ENCODE measurements at places on chromosomes 7 and 10. TPM values are rescaled to one million over a fixed set of nuclear protein-coding genes. Genes with fewer than 3 reads are reported as not detected.

- H3K27me3 ChIP-seq: no peaks in the 10 kb centered on the region
- no peak overlapping the region for H3K4me3 ChIP-seq
- H3K27ac ChIP-seq: no peak overlapping the region
- H3K36me3 ChIP-seq: no peaks in the 10 kb centered on the region
- no peaks in the 10 kb centered on the region for H3K4me1 ChIP-seq
These were observed 462.4 kb downstream of the ADRA2A start for GRCh38 chr10:111539246-111539645.

GRCh38 chr10:66684581-66684980, 241.3 kb upstream of the LRRTM3 start:
- H3K4me1 ChIP-seq: no peaks in the 10 kb centered on the region
- H3K36me3 ChIP-seq: no peaks in the 10 kb centered on the region
- no peak overlapping the region for H3K27ac ChIP-seq
- no peak for DNase-seq

GRCh38 chr10:24118246-24118645, 90.7 kb upstream of the KIAA1217 start:
- DNase-seq: no peak
- H3K27ac ChIP-seq: peak overlapping the region; percentile 18
- no peaks in the 10 kb centered on the region for H3K36me3 ChIP-seq

DNA sequence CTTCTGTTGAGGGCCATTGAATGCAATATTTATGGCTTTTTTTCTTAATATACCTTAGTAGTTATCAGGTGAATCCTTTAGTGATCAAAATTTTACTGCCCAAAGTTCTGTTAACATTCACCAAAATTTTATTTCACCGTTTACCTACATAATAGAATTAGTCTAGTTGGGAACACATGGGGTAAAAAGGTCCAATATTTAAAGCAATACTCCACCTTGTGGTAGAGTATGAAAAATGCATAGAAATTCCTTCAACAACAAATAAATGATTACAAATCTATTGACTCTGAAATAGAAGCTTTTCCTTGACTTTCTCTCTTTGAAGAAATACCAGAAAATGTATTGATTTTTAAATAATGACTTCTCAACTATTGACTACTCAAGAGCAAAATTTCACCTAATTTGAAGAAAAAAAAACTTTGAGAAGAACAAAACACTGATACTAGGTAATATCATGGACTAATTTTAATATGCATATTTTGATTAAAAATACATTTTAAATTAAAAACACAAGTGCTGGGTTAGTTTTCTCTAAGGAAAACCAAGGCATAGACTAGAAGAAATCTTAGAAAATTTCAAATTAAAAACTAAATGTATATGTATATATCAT, 43.3 kb downstream of the POLR1F start:
- H3K4me1 ChIP-seq: no peaks in the 10 kb centered on the region
- H3K27ac ChIP-seq: no peak overlapping the region
- H3K36me3 ChIP-seq: no peaks in the 10 kb centered on the region

DNA sequence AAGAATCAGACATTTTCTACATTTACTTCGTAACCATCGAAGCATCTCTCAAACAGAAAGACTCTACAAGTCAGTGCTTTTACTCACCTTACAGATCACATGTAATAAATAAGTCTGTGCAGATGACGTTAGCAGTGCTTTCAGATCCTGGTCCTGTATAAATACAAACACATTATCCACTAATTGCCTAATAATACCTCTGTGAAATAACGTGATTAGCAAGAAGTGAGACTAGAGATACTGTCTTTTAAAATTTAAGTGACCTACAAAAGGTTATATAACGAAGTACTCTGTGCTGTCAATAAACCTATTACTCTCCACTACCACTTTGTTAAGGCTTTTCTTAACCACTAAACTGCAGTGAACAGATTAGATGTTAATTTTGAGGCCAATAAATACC, 246.9 kb downstream of the NSUN6 start:
- DNase-seq: no peak
- no peaks in the 10 kb centered on the region for H3K36me3 ChIP-seq
- H3K4me1 ChIP-seq: no peaks in the 10 kb centered on the region
- H3K27me3 ChIP-seq: no peaks in the 10 kb centered on the region
- H3K4me3 ChIP-seq: no peak overlapping the region
- no peak overlapping the region for H3K27ac ChIP-seq

- no peak overlapping the region for H3K27ac ChIP-seq
- no peaks in the 10 kb centered on the region for H3K36me3 ChIP-seq
- H3K4me3 ChIP-seq: no peak overlapping the region
- no peaks in the 10 kb centered on the region for H3K27me3 ChIP-seq
- no peaks in the 10 kb centered on the region for H3K4me1 ChIP-seq
These were observed 102.7 kb downstream of the ANKRD7 start for GRCh38 chr7:118327174-118327573.

DNA sequence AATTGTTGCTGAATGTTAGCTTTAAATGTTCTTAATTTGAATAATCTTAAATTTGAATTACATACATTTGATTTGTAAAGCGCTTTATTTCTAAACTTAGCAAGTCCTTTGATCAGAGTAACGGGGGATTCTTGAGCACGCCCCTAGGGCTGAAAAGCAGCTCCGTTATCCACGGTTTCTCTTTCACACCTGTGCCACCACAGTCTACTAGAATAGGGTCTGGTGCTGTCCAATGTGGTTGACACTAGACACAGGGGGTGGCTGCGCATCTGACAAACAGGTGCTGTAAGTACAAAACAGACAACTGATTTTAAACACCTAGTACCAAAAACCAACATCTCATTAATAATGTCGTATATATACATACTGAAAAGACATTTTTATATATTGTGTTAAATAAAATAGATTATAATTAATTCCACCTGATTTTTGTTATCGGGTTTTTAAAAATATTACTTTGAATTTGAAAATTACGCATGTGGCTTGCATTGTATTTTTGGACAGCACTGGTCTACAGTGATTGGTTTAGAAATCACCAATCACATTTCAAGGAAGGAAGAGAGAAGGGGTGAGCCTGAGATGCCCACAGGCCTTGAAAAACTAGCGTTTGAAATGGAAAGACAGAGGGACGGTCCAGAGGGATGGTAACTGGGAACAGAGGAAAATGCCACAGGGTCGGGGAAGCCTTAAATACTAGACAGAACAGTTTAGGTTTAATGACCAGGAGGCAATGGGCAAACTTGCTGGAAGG, 7.3 kb downstream of the SEPHS1 start:
- DNase-seq: no peak
- H3K36me3 ChIP-seq: peaks cover 6% of the 10 kb centered on the region
- H3K4me1 ChIP-seq: peaks cover 8% of the 10 kb centered on the region
- H3K27me3 ChIP-seq: no peaks in the 10 kb centered on the region

- H3K27ac ChIP-seq: no peak overlapping the region
- H3K4me1 ChIP-seq: peaks cover 4% of the 10 kb centered on the region
- no peak overlapping the region for H3K4me3 ChIP-seq
- no peaks in the 10 kb centered on the region for H3K27me3 ChIP-seq
These were observed 349.5 kb upstream of the ZNF32 start for GRCh38 chr10:43998021-43998809.

- no peak for DNase-seq
- H3K4me1 ChIP-seq: no peaks in the 10 kb centered on the region
- no peak overlapping the region for H3K4me3 ChIP-seq
- H3K27ac ChIP-seq: no peak overlapping the region
- no peaks in the 10 kb centered on the region for H3K36me3 ChIP-seq
These were observed 249.7 kb downstream of the MTERF1 start for GRCh38 chr7:91630581-91631380.

DNA sequence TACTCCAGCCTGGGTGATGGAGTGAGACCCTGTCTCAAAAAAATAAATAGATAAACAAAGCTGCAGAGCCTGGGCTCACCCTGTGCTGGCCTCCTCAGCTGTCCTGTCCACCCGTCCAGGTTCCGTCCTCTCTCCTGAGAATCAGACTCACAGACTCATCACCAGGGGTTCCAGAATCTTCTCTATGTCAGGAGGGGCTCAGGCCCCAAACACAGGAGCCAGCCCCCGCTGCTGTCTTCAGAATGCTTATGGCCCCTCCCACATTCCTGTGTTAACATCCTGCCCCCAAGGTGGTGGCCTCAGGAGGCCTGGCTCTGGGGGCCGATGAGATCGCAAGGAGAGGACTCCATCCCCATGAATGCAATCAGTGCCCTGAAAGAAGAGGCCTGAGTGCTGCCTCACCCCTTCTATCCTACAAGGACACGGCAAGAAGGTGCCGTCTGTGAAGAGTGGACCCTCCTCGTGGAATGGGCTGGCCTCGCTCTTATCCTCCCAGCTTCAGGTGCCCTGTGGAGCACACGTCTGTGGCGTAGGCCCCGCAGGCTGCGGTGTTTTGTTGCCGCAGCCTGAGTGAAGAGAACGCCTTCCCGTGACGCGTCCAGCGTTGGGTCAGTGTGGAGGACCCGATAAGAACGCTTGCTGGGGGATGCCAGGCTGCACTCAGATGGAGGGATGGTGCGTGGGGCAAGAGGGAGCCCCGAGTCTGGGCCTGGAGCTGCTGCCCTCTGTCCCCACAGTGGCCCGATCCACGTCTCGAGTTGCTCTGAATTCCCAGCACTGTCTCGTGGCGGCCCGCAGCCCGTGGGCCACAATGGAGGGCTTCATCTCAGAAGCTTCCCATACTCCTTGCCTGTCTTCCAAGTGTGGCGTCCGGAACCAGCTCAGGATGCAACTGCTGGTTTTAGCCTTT, 77.1 kb downstream of the INPP5A start:
- peak; percentile 48 for DNase-seq
- no peak overlapping the region for H3K27ac ChIP-seq
- peaks cover 6% of the 10 kb centered on the region for H3K4me1 ChIP-seq

- no peak for DNase-seq
- H3K4me1 ChIP-seq: peaks cover 51% of the 10 kb centered on the region
- peaks cover 13% of the 10 kb centered on the region for H3K36me3 ChIP-seq
- H3K4me3 ChIP-seq: peak overlapping the region; percentile 33
These were observed 254.6 kb downstream of the TNS3 start for GRCh38 chr7:47327346-47327697.

DNA sequence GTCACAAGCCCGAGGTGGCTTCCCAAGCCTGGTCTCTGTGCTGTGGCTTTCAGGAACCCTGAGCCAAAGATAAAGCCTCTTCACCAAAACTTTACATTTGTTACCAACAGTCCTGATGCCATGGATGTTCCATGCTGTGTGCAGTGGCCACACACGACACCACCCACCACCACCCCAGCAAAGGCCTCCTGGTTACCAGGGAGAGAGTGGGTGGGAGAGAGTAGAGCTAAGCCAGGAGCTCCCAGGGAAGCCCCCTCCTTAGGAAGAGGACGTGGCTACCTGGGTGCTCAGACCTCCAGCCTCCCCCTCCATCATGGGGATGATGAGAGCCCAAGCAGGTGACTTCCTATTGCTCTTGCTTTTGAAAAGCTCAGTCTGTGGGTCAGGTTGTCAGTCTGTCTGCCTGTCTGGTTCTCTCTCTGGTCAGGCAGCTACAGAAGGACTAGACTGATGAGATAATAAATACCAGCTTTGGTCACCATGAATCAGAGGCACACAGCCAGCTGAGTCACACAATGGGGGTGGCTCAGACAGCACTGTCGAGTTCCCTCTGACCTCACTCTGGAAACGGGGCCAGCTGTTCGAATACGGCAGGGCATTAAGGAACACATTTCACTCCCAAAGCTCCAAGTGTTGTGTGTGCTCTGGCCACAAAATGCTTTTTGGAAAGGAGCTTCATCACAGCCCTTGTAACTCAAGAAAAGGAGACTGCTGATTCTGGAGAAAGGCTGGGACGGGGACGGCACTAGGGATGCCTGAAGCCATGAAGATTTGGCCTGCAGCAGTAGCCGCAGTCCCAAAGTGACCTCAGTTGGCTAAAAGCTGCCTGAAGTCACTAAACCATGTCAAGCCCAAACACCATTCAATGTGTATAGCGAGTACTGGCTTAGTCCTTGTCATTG, 166.0 kb downstream of the FANK1 start:
- peak; percentile 78 for DNase-seq
- H3K27ac ChIP-seq: peak overlapping the region; percentile 55
- peaks cover 3% of the 10 kb centered on the region for H3K4me1 ChIP-seq
- no peak overlapping the region for H3K4me3 ChIP-seq
- no peaks in the 10 kb centered on the region for H3K27me3 ChIP-seq

GRCh38 chr7:91007371-91007770, 256.9 kb upstream of the FZD1 start:
- no peaks in the 10 kb centered on the region for H3K4me1 ChIP-seq
- no peaks in the 10 kb centered on the region for H3K27me3 ChIP-seq
- H3K27ac ChIP-seq: no peak overlapping the region
- no peak overlapping the region for H3K4me3 ChIP-seq

GRCh38 chr7:156725936-156726335, 85.4 kb downstream of the RNF32 start:
- no peak overlapping the region for H3K4me3 ChIP-seq
- peaks cover 3% of the 10 kb centered on the region for H3K4me1 ChIP-seq
- no peak overlapping the region for H3K27ac ChIP-seq
- no peaks in the 10 kb centered on the region for H3K36me3 ChIP-seq
- no peaks in the 10 kb centered on the region for H3K27me3 ChIP-seq

DNA sequence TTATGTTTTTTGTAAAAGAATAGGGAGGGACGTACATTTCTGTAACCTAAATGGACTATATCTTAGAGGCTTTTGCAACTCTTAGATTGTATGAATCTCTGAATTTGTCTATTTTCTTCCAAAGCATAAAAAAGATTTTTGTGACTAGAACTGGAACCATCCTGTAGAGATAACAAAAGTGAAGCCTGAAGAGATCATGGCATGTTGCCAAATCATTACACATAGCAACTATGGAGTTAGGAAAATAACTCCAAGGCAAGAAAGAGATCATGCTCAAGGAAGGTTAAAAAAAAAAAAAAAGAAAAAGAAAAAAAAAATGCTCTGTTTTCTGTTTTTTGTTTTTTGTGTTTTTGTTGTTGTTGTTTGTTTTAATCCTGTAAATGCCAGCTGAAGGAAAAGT, 567.7 kb upstream of the ZWINT start:
- H3K27ac ChIP-seq: no peak overlapping the region
- no peak overlapping the region for H3K4me3 ChIP-seq
- no peaks in the 10 kb centered on the region for H3K4me1 ChIP-seq
- H3K36me3 ChIP-seq: no peaks in the 10 kb centered on the region
- DNase-seq: no peak

GRCh38 chr7:129807863-129808262, 144.9 kb downstream of the UBE2H start:
- no peak overlapping the region for H3K4me3 ChIP-seq
- H3K27ac ChIP-seq: no peak overlapping the region
- H3K36me3 ChIP-seq: no peaks in the 10 kb centered on the region
- H3K4me1 ChIP-seq: no peaks in the 10 kb centered on the region
- no peak for DNase-seq
- H3K27me3 ChIP-seq: no peaks in the 10 kb centered on the region

- no peaks in the 10 kb centered on the region for H3K27me3 ChIP-seq
- H3K4me3 ChIP-seq: peak within 1 kb of the TSS; percentile 88
These were observed at the start of gene TRIP6 for GRCh38 chr7:100867040-100867775. Gene TRIP6 (plus strand): TSS chr7:100867387. CDS start chr7:100867498, 111 bp downstream.

DNA sequence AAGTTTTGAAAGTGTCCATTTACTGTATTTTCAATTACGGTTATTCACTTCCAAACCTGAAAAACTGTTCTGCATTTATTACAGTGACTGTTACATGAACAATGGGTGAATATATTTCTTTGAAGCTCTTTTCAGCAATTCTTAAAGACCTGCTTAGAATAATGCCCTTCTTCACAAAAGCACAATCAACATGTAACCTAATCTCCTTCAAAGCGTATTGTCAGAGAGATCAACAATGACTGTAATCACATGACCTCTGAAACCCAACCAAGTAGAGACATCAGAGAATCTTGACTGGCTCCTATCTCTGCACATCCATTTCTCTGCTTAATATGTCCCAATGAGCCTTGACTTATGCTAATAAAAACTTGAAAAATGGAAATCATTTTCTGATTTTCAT, 126.7 kb downstream of the NRCAM start:
- no peak overlapping the region for H3K4me3 ChIP-seq
- H3K4me1 ChIP-seq: no peaks in the 10 kb centered on the region
- H3K36me3 ChIP-seq: no peaks in the 10 kb centered on the region
- no peak overlapping the region for H3K27ac ChIP-seq

The SPDYE8 gene
- total RNA-seq: not detected

The MCM10 gene
- total RNA-seq: 0.78 TPM

The GDI2 gene
- 174 TPM for total RNA-seq

The ZNF853 gene
- total RNA-seq: 5.2 TPM

The IGF2BP3 gene
- 3.3 TPM for total RNA-seq

All from upper lobe of right lung (tissue), 1 donor.